ENCODE measurements at places on chromosomes 11 and 22. TPM values are rescaled to one million over a fixed set of nuclear protein-coding genes. Genes with fewer than 3 reads are reported as not detected.

Gene MMP11
- total RNA-seq, result 7.3 TPM

DNA sequence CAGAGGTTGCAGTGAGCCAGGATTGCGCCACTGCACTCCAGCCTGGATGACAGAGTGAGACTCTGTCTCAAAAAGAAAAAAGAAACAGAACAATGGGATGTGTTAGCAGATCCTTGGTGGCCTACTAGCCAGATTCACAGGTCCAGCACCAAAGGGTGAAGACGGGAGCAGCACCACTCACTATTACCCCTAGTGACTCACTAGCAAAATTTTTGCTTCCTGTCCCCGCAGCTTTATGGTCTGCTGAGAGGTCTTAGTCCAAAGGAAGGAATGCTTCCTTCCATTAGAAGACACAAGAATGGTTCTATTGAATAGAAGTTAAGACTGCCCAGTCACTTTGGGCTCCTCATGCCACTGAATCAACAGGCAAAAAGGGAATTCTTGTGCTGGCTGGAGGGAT lies 35.9 kb upstream of the NUP50 start:
- no peak for DNase-seq

Gene SHANK3
- 8.1 TPM for total RNA-seq

DNA sequence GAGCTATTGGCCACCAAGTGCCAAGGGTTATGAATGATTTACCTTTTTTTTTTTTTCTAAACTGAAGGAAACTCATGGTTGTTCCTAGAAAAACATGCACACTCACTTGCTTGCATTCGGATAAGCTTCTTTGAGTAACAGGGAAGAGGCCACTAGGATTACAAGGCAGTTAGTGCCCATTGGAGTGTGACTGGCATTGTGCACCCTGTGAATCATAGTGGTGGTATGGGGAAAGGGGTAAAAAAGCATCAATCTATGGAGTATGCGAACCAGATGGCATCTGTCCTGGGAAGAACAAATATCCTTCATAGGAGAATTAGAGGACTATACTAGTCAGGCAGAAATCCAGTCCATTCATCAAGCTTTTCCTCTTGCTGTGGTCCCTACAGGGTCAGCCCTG lies 24.2 kb downstream of the CD44 start:
- DNase-seq, result no peak

DNA sequence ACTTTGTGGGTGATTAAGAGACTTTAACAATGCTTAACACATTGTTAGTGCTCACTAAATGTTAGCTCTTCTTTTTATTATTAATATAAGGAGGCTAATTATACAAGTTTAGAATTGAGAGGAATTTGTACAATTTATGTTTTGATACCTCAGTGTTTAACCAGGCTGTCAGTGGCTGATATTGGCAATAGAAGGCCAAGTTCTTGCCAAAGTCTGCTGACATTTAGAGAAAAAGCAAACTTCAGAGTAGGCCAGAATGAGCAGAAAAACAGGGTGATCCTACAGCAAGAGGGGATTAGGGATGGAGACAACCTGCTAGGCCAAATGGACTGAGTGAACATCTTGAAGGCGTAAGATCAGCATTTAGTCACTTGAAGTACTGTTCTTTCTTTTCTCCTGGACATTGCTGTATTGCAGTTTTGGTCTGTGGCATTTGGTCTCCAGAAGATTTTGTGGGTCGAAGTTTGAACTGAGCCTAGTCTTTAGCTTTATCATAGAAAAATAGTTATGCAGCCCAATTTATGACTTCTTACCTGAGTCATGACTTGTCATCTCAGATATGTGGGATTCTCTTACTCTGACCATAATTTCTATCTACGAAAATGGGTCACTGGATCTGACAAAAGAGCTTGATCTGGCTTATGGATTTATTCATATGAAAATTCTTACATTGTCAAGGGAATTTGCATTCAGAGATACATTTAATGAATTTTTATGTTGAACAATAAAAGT lies 9.0 kb downstream of the TRIM44 start:
- no peak for DNase-seq

DNA sequence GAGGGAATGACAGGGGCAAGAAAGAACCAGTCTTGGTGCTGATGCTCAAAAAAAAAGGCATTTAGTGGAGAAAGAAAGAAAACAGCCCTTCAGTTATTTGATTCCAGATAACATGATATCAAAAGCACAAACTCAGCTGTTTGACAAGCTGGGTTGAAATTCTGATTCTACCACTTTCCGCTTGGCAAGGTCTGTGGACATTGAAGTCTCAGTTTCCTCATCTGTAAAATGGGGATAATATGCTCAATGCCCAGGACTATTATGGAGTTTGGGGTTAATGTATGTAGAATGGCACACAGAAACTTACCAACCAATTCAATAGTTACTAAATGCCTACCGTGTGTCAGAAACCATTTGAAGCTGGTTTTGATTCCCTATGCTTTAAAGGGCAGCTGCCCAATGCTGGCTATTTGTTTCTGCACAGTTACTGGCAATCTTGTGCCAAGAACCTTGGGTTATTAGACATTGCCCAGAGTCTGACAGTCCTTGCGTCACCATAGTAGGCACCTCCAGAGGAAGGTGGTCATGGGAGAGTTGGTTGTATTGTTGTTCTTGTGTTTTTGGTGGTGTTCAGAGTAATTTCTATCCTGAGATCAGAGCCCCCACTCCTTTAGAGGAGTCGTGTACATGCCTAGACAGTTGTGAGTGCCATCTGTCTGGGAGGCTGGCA lies 19.5 kb downstream of the ELF5 start:
- DNase-seq, result no peak
